Left lung (tissue), 14 donors: ENCODE measurements at places on chromosomes 3 and 15. TPM values are rescaled to one million over a fixed set of nuclear protein-coding genes. Genes with fewer than 3 reads are reported as not detected.

Gene SH3GL3
- total RNA-seq = 0.82 TPM

DNA sequence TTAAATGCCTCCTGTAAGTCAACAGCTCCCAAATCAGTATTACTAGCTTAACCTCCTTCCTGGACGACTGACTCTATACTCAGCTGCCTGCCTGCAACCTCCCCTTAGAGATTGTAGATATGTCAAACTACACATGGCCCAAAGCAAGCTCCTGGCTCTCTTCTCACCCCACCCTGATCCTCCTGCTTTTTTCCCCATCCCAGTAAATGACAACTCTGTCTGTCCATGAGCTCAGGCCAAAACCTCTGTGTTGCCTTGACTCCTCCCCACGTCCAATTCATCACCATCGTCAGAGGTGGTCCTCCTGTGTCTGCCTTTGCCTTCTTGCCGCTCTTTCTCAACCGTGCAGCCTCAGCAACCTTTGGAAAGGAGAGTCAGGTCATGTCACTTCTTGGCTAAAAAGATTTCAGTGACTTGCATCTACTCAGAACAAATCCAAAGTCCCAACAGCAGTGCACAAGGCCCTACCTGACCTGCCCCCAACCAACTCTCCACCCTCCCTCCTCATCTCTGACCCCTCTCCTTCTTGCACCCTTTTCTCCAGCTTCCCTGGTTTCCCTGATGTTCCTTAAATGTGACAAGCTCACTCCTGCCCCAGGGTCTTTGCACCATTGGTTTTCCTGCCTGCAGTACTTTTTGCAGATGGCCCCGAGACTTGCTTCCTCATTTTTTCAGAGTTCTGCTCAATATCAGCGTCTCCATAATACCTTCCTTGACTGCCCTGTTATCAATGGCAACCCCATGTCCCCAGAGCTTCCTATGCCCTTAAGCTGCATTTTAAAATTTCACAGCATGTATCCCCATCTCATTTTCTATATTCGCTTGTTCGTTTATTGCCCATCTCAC, 52.8 kb downstream of the LSM3 start:
- H3K27me3 ChIP-seq = no peaks in the 10 kb centered on the region
- no peak overlapping the region for H3K4me3 ChIP-seq
- H3K36me3 ChIP-seq = no peaks in the 10 kb centered on the region
- peaks cover 34% of the 10 kb centered on the region for H3K4me1 ChIP-seq

Gene A4GNT
- total RNA-seq = not detected

- H3K27me3 ChIP-seq = no peaks in the 10 kb centered on the region
- DNase-seq = no peak
- no peaks in the 10 kb centered on the region for H3K4me1 ChIP-seq
Observed at GRCh38 chr15:53520996-53521395, 238.5 kb downstream of the WDR72 start.

GRCh38 chr3:74561881-74562280, 52.6 kb downstream of the CNTN3 start:
- DNase-seq = no peak
- H3K4me3 ChIP-seq = no peak overlapping the region
- H3K4me1 ChIP-seq = no peaks in the 10 kb centered on the region

Gene MUC20
- 7.7 TPM for total RNA-seq

Gene MKRN3
- total RNA-seq = 0.71 TPM

- no peak overlapping the region for H3K27ac ChIP-seq
- no peaks in the 10 kb centered on the region for H3K36me3 ChIP-seq
- H3K4me1 ChIP-seq = peaks cover 9% of the 10 kb centered on the region
- H3K4me3 ChIP-seq = no peak overlapping the region
- no peak for DNase-seq
Observed at GRCh38 chr3:178388473-178388872, 147.8 kb upstream of the KCNMB2 start.

- DNase-seq = no peak
- no peaks in the 10 kb centered on the region for H3K36me3 ChIP-seq
- no peaks in the 10 kb centered on the region for H3K4me1 ChIP-seq
- no peaks in the 10 kb centered on the region for H3K27me3 ChIP-seq
- no peak overlapping the region for H3K27ac ChIP-seq
Observed at GRCh38 chr15:83571820-83572707, 81.9 kb upstream of the ADAMTSL3 start.

DNA sequence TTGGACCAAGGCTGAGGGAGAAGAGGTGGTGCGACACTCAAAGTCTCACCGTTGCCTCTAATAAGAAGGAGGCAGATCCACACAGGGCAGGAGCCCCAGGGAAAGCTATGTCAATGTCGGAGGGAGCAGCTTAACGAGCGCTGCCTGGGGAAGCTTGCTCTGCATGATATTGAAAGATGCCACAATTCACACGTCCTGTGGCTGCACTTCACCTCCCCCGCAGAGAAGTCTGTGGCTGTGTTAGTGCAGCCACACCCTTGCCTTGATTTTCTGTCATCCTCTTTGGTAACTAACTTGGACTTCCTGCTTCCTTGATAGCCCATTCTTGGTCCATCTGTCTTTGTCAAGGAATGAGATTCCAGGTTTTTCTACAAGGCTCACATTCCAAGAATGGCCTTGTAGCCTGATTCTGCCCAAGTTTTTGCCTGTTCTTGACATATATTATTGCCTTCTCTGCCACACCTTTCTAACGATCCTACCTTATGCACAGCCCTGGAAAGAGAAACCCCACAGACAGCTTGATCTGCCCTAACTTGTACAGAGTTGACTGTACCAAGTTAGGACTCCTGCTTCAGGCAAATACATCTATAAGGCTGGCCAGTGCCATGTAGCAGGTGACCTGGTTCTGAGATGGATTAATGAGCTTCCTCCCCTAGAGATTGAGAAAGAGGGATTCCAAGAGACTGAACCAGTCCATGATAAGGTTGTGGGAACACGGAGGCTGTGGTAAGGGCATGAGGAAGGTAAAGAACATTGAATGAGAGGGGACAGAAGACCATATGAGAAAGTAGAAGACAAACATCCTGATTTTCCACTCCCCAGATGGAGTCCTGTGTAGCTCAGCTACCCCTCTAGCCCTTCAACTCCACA, 153.0 kb upstream of the WNT5A start:
- H3K4me3 ChIP-seq = no peak overlapping the region
- DNase-seq = no peak
- no peak overlapping the region for H3K27ac ChIP-seq
- H3K36me3 ChIP-seq = no peaks in the 10 kb centered on the region
- peaks cover 8% of the 10 kb centered on the region for H3K27me3 ChIP-seq

GRCh38 chr3:44762690-44763089, 1.1 kb downstream of the KIF15 start:
- peaks cover 4% of the 10 kb centered on the region for H3K4me1 ChIP-seq
- H3K27ac ChIP-seq = no peak overlapping the region

- no peaks in the 10 kb centered on the region for H3K27me3 ChIP-seq
- no peak for DNase-seq
- H3K4me3 ChIP-seq = no peak overlapping the region
- no peaks in the 10 kb centered on the region for H3K36me3 ChIP-seq
Observed at GRCh38 chr3:175668300-175668699, 809.2 kb downstream of the NAALADL2 start.

DNA sequence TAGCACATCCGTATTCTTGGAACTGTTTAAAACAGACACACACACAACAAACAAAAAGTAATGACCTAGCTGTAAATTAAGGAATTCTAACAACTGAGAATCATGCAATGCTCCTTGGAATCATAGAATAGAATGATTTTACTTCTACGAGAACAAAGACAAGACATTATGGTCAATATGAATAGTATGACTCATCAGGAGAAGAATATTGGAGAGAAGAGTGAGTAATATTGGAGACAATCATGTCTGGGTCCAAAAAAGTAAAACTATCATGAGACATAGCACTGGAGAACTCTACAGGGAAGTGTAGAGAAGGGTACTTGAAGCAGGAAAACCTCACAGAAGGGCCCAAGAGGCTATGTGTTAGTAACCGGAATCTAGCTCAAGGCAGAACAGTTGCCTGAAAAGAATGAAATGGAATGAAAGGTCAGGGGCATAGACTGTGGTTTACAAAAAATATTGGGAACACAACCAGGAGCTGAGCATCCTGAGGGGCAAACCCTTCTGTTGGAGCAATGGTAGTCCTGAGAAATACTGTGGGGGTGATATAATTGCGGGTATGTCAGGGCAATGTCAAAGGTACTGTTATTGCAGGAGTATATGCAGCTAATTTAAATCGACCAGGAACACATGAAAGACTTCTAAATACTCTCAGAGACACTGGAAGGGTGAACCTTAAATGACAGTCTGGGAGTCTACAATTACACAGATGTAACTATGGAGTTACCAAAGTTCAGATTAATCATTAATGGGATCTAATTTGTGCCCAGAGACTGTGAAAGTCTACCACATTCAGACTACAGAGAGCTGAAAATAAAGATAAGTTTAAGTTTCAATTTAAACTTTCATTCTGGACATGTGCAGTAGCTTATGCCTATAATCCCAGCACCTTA, 201.2 kb downstream of the BCHE start:
- no peaks in the 10 kb centered on the region for H3K4me1 ChIP-seq
- no peak overlapping the region for H3K4me3 ChIP-seq
- no peaks in the 10 kb centered on the region for H3K36me3 ChIP-seq
- H3K27me3 ChIP-seq = no peaks in the 10 kb centered on the region
